ENCODE measurements at places on chromosomes 6 and 20. TPM values are rescaled to one million over a fixed set of nuclear protein-coding genes. Genes with fewer than 3 reads are reported as not detected.

GRCh38 chr6:168956884-168957730, 296.5 kb downstream of the THBS2 start:
- peak; percentile 53 for DNase-seq

The TBX18 gene
- 2.4 TPM for total RNA-seq

- DNase-seq = no peak
Measured at GRCh38 chr6:118627724-118628123, 23.7 kb downstream of the CEP85L start.

- peak; percentile 61 for DNase-seq
Measured at GRCh38 chr6:42387336-42387735, 64.4 kb downstream of the TRERF1 start.

GRCh38 chr6:26300828-26301227, 64.2 kb upstream of the BTN3A2 start:
- no peak for DNase-seq

The WFDC13 gene
- total RNA-seq = not detected

DNA sequence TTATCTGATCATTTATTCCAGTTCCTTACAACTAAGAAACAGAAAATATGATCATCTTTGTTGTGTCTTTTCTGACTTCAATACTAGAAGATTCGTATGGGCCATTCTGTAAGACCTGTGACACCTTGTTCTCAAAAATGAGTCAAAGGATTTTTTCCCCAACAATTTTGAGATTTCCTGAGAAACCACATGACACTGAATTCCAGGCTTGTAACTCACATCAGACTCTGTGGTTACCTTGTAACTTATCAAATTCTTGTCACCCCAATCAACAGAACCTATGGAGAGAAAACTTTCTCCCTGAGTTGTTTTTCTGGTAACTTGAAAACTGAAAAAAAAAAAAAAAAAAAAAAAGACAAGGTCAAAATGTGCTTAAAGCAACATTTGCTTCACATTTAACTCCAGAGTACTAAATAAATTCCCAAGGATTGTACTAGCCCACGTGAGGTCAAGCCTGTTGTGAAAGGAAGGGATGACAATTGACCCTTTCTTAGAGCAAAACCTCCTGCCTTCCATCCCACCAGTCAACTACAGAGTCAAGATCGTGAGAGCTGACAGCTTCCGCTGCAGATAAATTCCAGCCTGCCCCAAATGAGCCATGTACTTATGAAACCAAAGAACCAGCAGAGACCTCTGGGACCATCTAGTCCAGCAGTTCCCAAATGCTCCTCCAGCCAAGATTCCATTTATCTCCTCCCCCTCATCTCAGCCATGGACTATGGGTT, 140.3 kb downstream of the TBX18 start:
- DNase-seq = peak; percentile 95

DNA sequence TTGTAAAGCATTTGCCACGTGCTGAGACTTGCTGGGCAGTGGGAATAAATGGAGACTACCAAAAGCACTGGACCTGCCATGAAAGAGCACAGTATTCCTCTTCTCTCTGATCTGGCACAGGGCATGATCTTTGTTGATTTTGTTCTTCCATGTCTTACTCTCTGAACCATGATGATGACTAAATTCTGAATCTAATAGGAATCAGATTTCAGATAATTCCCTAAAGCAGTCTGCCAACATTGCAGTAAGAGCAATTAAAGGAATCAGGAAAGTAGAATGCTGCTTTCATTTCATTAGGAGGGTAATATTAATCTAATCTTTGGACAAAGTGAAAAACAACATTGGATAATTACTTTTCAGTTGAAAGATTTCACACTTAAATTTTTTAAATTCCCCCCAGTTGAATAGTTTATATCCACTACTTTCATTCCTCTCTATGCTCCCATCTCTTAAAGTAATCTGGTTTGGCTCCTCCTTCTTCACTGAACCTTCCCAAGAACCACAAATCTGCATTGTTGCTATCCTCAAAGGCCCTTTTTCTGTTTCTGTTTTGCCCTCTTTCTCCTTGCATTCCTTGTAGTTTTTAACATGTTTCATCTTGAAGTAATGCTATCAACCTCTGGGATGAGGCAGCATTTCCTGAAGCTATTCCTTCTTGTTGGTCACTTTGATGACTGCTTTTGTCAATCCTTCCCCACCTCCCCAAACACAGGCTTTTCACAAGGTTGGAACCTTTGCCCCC, 243.2 kb upstream of the TENT5A start:
- DNase-seq = peak; percentile 80

DNA sequence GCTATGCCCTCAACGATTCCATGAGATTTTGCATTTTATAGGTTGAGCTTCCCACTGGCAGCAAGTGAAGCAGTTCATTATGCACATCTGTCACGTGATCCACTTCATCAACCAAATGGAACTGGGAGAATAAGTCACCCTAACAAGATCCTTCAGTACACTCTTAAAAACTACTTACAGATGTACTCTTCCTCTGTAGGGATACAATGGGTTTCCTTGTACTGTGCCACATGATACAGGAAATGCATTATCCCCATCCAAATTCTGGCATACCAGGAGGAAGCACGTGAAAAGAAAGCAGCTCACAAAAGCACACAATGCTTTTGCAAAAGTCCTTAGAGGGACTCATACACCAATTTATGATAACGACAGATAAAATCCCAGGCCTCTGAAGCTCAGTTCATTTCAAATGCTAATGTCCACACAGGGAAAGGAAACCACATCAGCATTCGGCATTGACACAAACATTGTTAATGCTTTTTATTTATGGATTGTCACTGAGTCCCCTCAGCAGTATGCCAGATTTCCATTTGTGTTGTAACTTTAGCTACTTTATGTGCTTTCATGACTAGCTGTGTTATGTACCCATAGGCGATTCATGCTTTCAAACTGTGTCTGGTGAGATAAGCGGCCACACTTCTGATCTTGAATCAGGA, 58.1 kb upstream of the REV3L start:
- no peak for DNase-seq

The ADGRF5 gene
- 0.70 TPM for total RNA-seq

DNA sequence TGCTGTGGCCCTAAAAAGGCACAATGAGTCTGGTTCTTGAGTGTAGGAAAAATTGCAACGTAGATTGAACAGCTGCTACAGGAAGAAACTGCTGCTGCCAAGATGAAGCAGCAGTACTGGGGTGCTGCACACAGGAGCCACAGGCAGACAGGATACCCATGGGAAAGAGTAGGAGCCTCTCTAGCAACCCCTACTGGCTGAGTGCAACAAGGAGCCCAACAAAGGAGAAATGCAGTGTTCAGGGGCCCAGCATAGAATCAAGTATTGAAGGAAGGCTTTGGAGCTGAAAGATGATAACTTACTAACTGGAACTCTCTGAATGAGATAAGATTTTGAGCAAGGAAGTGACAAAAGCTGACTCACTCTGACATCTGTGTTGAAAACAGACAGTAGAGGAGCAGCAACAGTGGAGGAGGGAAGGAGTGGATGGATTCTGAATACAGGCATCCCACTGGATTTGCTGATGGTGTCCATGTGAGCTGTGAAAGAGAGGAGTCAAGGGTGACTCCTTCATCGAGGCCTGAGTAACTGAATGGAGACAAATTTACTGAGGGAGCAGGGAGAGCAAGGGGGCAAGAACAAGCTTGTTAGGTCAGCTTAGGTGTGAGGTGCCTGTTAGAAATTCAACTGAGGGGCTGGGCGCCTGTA, 534.7 kb upstream of the JARID2 start:
- peak; percentile 54 for DNase-seq

DNA sequence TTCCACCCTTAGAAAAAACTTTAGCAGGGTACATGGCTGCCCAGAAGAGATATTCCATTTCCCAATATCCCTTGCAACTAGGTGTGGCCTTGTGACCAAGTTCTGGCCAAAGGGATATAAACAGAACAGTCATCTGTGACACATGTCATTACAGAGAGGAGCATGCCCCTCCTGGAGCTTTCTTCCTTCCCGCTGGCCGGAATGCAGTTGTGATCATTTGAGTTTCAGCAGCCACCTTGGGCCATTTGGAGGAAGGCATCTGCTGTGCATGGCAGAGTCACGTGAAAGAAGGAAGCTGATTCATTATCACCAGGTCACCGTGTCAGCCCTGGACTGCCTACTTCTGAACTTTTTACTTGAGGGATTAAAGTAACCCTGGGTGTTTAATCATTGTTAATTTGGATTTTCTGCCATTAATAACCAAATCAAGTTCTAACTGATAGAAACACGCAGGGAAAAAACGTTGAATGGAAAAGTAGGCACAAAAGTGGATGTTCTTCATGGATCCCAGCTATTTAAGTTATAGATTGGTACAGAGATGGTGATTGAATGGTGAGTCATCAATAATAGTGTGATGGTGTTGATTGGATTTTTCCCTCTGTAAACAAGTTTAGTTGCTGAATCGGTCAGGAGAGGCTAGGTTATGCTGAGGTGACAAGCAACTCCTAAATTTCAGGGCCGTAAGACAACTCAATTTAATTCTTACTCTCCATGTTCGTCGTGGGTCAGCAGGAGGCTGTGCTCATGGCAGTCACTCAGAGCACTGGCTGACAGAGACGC, 80.7 kb upstream of the CCDC167 start:
- no peak for DNase-seq

Measured in renal cortical epithelial cell (primary cell).